ENCODE measurements at places on chromosomes 6 and 20. TPM values are rescaled to one million over a fixed set of nuclear protein-coding genes. Genes with fewer than 3 reads are reported as not detected.

DOK5 gene
- total RNA-seq: not detected

PLAGL1 gene
- total RNA-seq: 5.4 TPM

ULBP3 gene
- 10.5 TPM for total RNA-seq

KHDC1L gene
- not detected for total RNA-seq

HLA-DPA1 gene
- total RNA-seq: 2.0 TPM

BPIFA1 gene
- not detected for total RNA-seq

SLCO4A1 gene
- 69.5 TPM for total RNA-seq

SPTLC3 gene
- total RNA-seq: 9.2 TPM

- no peak for DNase-seq
Measured at GRCh38 chr20:10178091-10178490, 40.5 kb upstream of the SNAP25 start.

DNA sequence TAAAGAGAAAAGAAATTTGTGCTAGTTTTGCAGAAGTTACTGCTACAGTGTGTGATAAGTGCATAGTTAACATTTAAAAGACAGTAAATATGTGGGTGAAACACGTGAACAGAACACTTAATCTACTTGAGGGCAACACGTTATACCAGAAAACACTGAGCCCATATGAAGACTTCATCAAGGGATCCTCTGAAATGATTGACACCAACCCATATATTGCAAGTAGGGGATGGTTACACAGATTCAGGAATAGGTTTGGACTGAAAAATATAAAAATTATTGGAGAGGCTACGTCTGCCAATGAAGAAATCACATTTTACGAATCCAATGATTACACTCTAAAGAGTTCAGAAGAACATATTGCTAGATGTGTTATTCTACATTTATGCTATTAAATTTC is 185.6 kb downstream of the GPX5 start:
- no peak for DNase-seq

- peak; percentile 56 for DNase-seq
Measured at GRCh38 chr6:116682334-116682712, 1.3 kb downstream of the KPNA5 start.

- DNase-seq: peak; percentile 94
Measured at GRCh38 chr6:158649289-158650143, at the start of gene SYTL3. Gene SYTL3, plus strand, starts transcription at chr6:158650054. Its CDS starts 13,215 bp downstream, at chr6:158663269.

DNA sequence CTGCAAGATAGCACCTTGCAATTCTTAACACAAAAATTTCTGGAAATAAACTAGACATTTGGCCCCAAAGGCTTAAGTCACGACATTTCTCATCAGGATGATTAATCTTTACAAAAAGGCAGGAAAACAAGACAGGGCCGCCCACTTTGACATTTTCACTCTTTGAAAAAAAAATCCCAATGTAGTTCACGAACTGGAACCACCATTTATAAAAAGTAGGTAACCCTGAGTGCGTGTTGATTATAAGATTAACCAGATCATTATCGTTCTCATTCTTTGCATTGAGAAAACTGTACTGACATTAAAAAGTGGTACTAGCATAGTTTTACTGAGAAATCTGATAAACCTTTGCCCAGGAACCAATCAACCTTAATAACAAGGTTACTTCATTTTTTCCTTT is 108.8 kb downstream of the HUS1B start:
- no peak for DNase-seq

GRCh38 chr6:26556263-26557070 is 18.3 kb downstream of the HMGN4 start:
- DNase-seq: peak; percentile 98

- DNase-seq: peak; percentile 40
Measured at GRCh38 chr6:55069132-55069781, 105.1 kb upstream of the HCRTR2 start.

GRCh38 chr6:125182237-125183008 is 28.9 kb downstream of the TPD52L1 start:
- DNase-seq: no peak

DNA sequence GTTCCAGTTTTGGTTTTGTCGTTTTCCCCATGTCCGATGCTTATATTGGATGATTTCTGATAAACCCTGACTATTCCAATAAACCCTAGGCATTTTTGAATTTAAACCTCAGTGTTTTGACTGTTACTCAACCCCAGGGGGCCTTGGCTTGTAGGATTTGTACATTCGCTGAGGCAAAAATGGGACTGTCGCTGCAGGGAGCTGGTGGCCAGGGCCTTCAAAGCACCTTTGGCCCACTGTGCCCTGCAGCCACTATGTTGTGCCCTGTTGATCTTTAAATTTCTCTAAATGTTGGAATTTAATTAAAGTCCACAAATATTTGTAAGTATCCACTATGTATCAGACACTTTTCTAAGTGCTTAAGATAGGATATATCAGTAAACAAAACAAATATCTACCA is 9.5 kb upstream of the NOL7 start:
- no peak for DNase-seq

DNA sequence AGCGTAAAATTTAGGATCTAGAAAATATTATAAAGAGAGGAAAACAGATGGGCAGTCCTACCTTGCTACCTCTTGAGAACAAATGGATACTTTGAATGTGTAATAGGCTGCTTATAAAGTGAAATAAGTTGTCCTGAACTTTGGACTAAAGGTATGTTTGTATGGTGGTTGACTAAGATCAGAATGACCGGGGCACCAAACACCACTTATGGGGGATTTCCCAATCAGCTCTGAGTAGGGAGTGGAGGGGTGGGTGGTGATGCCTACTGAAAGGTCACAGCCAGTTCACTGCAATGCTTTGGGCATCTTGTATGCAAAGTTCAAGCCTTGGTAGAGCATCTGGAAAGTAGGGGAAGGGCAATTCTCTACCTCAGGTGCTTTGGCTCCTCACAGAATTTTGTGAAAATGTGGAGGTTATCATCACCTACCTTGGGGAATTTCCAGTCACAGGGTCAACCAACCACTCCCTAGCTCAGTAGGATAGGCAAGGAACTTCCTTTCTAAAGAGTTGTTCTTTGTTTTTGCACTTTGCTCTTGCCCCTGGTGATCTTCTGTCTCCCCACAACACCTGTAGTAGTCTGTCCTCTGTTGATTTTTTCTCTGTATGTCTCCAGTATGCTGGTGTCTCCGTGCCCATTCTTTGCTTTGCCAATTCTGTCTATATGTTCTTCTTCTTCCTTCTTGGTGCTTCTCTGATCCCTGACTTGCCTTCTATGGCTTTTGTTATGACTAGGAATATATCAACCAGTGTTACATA is at the start of gene TRIM31:
Gene TRIM31, minus strand, starts transcription at position 88 of the 757 bp plus-strand sequence. CDS start 285 bp downstream, outside the sequence.
- DNase-seq: no peak

- no peak for DNase-seq
Measured at GRCh38 chr20:31969991-31970390, 2.0 kb downstream of the XKR7 start.

- no peak for DNase-seq
Measured at GRCh38 chr20:58559368-58559729, 44.1 kb upstream of the APCDD1L start.

DNA sequence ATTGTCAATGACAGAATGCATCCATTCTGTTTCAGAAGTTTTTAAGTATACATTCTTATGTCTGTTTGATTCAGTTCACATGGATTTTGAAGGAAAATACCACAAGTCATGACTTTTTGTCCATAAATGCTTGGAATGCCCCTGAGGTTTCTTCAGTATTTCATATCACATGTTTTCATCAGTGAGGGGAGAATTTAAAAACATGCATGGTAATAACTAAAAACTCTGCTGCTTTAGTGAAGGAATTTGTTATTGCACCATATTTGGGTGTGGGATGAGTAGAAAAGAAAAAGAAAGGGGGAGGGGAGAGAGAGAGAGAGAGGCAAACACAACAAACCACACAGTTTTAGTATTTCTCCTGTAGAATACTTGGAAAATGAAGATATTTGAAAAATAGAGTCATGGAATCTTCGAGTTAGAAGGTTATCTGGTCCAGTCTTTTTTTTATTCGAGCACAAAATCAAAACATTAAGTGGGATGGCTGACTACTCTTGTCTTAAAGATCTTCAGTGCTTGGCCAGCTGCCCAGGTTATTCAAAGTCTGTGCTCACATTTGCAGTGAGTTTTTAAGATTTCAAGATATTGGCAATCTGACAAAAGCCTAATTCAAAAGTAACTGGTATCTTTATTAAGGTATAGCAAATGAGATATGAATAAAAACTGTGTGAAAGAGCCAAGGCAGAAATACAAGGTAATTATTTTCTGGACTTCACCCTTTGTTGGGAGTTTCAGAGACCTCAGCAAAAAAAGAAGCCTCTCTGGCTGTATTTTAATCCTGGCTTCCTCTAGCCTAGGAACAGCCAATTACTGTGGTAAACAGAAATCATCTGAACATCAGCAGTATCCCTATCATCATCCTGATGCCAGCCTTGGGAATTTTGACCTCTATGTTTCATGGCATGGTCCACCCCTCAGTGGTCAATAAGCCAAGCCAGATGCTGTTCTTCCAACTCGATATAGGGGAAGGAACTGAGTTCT is 687.9 kb upstream of the CITED2 start:
- peak; percentile 98 for DNase-seq

DNA sequence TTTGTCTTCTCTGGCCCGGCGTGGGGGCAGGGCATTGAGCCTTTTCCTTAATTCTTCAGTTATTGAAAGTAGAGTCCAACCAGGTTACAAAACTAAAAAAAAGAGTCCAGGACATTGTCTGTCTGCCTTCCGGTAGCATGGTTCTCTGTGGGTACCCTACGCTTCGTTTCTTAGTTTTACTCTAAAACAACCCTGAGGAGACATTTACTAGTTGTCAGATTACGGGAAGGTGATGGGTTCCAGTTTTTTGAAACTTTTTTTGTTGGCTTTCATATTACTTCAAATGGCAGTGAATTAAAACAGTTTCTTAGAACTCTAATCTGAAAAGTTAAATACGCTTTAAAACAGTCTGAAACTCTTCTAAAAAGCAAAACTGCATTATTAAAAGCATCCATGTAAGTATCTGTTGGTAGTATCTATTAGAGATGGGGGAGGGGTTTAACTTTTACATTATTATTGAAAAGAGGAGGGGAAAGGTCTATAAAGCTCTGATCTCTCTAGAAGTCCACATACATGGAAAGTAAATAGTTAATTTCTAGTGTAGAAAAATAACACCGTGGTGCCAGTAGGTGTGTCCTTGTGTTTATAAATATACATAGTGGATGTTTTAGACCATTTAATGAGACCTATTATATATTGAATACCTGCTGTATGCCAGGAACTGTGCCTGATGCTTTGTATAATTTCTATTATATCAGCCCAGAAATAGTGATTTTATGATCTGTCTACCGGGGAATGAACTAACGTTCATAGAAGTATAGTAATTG is 2.2 kb downstream of the BICRAL start:
- no peak for DNase-seq

DNA sequence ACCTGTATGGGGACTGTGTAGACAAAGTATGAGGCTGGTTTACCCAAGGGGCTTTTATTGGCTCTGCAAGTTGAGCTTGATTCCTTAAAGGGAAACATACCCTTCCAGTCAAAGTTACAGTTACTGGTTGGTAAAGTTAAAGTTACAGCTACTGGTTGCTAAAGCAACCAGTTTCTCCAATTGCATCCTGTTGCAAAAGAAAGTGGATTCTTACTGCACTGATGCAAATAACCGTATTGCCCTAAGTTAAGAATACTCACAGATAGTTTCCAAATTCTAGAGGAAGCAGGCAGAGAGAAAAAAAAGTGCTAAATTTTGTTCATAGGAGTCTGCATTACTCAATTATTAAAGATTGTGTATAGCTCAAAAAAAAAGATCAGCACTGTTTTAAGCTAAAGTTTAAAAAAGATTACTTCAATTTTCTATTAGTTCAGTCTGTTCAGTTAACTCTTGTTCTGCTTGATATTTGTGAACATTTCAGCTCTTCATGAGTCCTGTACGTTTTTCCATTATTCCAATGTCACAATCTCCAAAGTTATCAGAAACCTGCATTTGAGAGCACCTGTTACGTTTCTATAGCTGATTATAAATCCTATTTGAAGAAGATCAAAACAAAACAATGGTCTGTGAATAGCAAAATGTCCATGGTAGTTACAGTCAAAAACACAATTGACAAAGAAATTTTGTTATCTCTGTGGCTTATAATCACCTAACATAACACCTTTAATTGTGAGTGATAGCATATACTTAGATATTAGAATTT is 8.6 kb upstream of the IL22RA2 start:
- DNase-seq: no peak

GRCh38 chr6:10550764-10551163 is 29.6 kb downstream of the GCNT2 start:
- DNase-seq: no peak

DNA sequence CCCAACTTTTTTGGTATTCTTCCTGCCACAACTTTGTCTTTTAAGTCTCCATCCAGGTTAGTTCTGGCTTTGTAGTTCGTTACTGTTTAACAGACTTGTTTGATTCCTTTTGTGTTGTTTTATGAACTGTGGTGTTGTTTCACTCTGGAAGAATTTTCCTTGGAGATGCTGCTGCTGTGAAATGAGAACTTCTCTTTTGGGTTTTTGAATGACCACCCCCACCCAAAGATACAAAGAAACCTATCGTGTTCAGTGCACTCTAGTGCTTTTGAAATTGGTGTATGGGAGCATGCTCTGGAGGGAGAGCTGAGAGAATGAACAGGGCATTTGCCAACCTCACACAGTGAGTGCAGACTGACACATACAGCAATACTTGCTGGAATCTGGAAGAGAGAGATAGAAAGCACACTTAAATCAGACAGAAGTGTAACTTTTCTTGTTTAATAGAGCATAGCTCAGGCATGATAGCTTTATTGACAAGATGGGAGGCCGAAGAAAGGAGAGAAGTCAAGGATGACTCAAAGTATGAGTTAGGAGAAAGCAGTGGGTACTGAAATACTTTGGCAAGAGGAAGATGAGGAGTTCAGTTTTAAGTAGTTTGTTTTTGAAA is 293.1 kb downstream of the SOX4 start:
- peak; percentile 28 for DNase-seq

DNA sequence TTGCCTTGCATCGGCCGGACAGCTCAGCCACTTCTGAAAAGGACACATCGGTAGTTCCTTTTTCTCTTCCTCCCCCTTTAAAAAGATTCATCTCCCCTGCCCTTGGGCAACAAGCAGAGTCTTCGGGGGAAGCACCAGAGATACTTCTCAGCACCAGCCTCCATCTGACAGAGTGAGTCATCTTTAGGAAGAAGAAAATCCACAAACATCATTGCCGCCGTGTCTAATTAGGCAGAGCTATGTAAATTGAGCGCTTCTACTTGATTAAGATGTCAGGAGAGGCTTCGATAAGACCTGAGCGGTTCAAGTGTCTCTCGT is 186.4 kb downstream of the TAF4 start:
- DNase-seq: no peak

GRCh38 chr6:90249458-90249857 is 47.2 kb downstream of the BACH2 start:
- no peak for DNase-seq
